A549 (cell line): ENCODE measurements at places on chromosomes 7 and 10.
A peak's percentile ranks its signal among the peaks of the same experiment; 100 is the strongest.

DNA sequence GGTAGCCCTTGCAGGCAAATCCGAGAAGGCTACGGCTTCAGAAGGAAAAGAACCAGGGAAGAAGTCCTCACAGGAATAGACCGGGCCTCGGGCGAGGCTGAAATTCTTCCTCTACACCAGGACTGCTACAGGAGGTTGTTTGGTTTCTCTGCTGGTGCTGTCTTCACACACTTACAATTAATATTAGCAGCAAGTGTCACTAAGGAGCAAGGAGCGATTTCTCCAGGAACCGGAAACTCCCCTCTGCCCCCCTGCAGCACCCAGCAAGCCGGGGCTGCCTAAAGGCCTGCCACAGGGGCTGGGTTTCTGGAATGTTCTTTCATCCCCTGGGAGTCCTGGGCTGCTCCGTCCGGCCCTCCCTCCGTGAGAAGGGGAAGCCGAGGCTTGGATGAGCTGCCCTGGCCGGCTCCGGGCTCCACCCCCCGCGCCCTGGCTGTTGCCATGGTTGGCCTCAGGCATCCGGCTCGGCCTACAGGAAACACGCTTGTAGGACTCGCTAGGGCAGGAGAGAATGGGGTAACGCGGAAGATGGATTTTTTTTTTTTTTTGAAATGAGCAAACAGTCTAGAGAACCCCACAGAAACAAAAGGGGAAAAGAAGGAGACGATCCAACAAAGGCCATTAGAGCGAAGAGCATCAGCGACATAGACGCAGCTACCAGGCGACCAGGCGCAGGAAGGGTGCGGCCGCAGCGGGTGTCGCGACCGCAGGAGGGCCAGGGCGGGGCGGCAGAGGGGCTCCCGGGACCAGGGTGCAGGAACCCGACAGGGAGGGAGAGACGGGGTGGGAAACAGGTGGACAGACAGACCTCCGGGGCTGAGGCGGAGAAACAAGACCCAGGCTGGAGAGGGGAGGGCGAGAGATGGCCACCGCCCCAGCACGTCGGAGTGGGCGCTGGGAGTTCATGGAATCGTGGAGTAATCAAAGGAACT, 33.0 kb downstream of the EN2 start:
- no peak for DNase-seq

- DNase-seq = no peak
Measured at GRCh38 chr7:45036796-45037195, 36.8 kb downstream of the CCM2 start.

DNA sequence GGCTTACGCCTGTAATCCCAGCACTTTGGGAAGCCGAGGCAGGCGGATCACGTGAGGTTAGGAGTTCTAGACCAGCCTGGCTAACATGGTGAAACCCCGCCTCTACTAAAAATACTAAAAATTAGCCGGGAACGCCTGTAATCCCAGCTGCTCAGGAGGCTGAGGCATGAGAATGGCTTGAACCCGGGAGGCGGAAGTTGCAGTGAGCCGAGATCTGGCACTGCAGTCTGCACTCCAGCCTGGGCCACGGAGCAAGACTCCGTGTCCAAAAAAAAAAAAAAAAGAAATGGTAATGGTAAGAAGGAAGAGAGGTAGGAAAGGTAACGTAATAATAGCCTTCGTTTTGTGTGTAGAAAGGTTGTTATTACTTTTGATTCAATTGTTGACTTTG, 1.2 kb downstream of the HSPA14 start:
- DNase-seq = peak; percentile 18

DNA sequence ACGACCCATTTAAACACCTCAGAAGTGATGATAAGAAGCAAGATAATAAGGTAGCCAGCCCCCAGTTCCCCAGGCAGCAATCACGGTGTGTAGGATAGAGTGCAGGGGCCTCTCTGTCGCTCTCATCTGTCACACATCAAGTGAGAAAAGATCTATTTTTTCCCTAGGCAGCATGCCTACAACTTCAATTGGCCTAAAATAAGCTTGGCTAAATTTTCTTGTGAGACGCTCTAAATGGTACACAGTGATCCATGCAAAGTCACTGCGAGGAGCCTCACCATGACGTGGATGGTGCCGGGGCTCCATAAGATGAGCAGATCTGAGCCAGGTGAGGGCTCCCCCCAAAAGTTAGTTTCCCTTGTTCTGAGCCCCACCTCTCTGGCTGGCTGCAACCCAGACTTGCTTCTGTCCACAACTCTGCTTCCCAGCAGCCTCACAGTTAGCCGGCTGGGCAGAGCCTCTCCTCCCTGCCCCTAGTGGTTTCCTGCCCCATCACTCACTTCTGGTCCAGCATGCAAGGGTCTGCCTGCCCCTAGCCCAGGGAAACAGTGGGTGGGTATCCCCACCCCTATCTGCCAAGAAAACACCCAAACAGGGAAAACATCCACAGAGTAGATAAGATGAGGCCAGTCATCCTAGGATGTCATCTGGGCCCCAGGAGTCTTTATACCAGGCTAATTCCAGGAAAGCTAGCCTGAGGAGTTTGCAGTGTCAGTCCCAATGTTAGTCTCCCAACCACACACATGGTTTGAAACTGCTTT, 342.1 kb downstream of the GRID1 start:
- DNase-seq = no peak

- DNase-seq = no peak
Measured at GRCh38 chr7:42932811-42933591, 825 bp downstream of the MRPL32 start.

DNA sequence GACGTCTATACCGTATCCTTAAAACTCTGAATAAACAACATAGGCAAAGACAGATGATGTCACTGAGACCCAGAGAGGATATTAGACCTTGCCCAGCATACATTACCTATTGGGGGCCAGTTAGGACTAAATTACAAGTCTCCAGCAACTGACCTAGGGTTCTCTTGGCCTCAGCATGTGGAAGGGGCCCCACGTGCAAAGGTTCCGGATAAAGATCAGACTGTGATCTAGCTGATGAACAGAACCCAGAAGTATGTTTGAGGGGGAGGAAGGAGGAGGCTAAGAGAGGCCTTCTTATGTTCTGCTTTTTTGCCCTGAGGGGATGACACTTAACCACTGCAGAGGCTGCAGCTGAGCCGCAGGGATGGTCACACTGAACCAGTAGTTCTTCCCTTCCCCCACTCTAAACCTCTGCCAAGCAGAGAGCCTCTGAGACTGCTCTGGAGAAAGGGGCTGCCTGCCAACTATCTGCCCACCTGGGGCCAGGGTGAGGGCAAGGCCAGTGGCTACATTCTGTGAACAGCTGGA, 24.0 kb upstream of the KMT2C start:
- DNase-seq = no peak

DNA sequence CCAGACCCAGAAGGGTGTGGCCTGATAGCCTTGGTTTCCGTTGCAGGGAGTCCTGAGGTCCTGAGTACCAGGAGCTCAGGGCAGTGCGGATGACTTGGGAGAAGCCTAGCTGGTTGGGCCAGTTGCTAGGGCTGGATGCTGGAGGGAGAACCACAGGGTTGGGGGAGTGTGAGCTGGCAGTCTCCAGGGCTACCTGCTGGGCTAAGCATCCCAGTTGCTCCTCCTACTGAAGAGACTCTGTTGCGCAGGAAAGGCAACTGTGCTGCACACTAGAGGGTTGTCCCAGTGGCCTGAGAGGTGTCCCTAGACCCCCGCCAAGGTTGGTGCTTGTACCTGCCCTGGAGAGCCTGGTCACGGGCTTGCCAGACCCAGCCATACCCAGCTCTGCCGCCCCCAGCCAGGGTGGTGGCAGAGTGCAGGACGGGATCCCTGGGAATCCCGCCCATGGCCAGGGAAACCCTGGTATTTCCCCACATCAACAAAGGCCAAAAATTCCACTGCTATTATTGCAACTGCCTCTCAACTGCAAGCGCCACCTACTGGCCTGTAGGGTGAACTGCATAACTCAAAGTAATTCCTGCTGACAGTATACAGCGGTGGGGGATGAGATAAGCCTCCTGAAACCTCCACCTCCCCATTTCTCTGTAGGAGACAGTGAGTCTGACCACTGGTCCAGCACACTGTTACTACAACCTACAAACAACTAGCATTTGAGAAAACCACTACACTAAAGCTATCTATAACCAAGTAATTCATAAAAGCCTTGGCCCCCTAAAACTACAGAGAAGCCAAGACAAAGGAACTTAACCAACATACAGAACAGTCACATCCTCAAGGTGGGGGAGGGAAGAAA, 67.6 kb upstream of the DDC start:
- peak; percentile 35 for DNase-seq

DNA sequence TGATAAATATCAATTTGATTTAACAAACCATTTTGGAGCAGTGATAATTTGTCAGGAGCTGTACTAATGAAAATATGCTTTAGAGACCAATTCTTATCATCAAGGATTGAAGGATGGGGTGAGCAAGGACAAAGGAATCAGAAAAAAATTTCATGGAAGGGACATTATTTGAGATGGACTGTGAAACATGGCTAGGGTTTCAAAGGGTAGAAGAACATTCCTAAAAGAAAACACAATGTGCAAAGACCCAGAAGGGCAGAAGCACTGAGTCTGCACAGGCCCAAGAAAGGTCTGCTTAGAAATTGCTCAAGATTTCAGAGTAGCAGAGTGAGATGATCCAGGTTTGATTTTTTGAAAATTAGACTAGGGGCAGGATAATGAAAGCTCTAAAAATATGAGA, 174.5 kb downstream of the LRRN3 start:
- no peak for DNase-seq

DNA sequence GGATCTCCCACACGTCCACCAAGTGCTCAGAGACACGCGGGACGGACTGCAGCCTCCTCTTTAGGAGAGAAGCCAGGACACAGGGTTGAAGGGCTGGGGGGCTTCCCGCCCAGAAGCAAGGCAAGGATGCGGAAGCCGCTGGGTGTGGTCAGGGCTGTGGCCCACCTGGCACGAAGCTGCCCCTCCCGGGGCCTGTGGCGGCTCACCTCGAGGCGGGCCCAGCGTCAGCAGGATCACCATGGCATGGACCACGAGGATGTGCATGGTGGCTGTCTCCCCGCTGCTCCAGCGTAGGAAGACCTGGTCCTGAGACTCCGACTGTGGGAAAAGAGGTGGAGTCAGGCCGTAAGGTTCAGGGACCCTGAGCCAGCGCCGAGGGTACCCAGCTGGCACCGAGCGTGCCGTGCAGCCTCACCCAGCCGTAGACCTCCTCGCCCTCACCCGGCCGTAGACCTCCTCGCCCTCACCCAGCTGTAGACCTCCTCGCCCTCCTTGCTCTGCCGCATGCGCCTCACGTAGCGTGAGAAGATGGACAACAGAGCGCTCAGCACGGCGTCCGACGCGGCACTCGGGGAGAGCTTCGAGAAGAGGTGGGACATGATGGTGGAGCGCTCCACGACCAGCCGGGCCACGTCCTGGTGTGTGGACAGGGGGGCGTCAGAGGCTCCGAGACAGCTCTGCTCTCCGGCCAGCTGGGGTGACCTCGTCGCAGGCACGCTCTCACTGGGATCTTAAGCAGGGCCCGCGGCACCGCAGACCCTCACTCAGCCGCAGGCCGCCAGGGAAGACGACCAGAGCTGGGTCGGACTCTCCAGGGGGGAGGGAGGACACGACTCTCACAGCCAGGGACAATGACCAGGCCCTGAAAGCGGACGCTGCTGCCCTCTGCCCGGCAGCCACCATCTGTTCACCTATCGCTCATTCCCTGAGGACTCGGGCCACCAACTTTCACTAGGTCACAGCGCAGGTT, 20.4 kb downstream of the INTS1 start:
- DNase-seq = no peak

DNA sequence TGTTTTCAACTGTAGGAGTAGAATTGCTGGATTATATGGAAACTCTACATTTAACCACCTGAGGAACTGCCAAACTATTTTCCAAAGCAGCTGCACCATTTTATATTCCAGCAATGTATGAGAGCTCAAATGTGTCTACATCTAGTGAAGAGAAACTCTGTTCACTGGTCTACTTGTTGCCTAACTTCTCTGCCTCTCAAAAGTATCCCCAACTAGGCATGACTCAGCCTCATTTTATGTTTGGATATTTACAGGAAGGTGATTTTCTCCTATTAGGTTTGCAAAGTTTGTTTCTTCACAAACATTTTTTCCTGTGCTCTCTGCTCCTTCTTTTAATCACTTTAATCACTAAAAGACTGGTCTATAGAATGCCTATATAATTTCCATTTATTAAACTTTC, 37.1 kb upstream of the SRI start:
- no peak for DNase-seq

- DNase-seq = no peak
Measured at GRCh38 chr7:253581-254336, 36.2 kb upstream of the FOXL3 start.

GRCh38 chr7:128893251-128894100, 17.0 kb downstream of the KCP start:
- DNase-seq = no peak

DNA sequence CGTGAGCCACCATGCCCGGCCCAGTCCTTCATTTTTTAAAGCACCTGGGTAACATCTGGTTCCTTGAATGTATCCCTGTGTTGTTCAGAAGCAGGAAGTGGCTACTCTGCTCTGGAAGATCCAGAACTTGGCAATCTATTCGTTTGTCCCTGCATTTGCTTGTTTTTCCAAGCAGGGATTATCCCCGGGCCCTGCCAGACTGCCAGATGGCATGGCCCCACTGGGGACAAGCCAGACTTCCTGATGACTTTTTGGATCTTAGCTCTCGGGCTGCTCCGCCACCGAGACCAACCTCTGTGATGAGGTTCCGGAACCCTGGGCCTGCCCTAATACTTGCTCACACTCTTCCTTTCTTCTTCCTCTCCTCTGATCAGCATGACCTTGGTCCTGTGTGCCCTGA, 496.7 kb downstream of the TYW1 start:
- no peak for DNase-seq

- DNase-seq = no peak
Measured at GRCh38 chr7:133478591-133479135, 225.8 kb downstream of the EXOC4 start.

DNA sequence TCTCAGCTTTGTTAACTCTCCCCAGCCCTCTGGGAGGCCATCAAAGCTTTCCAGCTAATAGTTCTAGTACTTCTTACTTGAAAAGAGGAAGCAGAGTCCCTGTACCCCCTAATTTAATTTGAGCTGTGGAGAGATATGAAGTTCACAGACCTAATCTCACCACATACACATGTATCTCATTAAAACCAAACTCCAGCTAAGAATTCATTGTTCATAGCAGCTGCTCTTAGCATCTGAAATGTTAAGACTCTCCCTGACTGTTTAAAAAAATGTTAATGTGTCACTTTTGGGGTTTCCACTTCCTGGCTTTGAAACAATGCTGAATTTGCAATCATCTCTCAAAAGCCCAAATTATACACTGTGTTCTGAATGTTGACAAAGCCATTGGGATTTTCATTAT, 16.2 kb upstream of the MRC1 start:
- no peak for DNase-seq

GRCh38 chr7:42033480-42033879, 203.5 kb downstream of the GLI3 start:
- DNase-seq = no peak

GRCh38 chr10:73522263-73522662, 26.4 kb upstream of the PPP3CB start:
- DNase-seq = no peak

GRCh38 chr7:157789942-157790341, 453.1 kb downstream of the DNAJB6 start:
- no peak for DNase-seq
